ENCODE measurements at places on chromosomes 2 and 18.
A peak's percentile ranks its signal among the peaks of the same experiment; 100 is the strongest.

DNA sequence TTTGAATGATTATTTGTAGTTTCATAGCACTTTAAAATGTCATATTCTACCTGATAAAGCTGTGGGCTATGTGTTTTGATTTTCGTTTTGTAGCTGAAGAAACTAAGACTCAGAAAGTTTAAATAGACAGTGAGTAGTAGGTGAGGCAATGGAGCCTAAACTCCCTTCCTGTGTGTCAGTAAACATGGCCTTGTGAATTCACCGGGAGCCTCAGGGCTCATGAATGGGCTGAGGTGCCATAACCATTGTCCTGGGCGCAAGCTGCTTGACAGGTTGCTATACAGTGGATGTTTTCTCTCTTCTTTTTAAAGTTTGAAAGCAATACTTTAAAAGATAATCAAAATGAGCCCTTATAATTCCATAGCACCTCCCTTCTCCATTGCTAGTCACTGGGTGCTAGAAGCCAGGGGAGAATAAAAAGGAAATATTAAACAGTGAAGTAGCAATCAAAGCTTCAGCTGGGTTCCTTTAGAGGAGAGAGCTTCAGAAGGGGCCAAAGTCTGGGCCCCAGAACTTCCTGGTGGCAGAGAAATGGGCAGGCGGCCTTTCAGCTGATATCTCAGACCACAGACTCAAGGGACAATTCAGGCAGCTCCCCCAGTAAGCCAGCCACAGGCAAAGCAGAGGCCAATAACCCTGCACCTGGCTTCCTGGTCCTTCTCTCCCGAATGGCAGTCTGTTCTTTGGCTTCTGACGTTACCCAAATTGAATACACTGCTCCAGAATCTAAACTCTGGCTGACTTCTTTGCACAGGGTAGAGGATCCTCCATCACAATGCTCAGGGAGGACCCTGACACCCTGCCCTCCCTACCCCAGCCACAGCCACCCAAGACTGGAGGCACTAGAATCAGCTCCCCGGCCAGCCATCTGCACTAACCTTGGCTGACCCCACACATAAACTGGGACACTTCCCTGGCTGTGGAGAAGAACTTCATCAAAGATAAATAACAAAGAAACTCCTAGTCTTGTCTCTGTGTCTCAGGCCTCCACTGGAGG is 51.8 kb upstream of the NPAS2 start:
- no peak for DNase-seq

- no peak for DNase-seq
Observed at GRCh38 chr18:1825296-1825695, 746.0 kb downstream of the METTL4 start.

DNA sequence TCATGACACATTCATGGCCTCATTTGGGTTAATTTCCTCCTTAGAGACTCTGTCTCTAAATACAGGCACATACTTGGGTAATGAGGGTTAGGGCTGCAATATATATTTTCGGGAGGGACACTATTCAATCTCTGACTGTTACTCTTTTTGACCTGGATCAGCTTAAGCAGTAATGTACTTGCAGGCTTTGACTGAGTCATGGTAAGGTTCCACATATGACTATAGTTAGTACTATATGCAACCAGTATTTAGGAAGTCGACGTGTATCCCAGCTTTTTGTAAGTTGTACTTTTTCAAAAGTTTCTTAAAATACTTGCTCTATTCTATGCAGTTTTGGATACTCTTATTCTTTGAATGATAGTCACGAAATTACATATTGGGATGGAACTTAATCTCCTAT is 37.2 kb upstream of the CDH19 start:
- no peak for DNase-seq

GRCh38 chr2:35741556-35741955 is 614.0 kb upstream of the CRIM1 start:
- DNase-seq, result no peak

DNA sequence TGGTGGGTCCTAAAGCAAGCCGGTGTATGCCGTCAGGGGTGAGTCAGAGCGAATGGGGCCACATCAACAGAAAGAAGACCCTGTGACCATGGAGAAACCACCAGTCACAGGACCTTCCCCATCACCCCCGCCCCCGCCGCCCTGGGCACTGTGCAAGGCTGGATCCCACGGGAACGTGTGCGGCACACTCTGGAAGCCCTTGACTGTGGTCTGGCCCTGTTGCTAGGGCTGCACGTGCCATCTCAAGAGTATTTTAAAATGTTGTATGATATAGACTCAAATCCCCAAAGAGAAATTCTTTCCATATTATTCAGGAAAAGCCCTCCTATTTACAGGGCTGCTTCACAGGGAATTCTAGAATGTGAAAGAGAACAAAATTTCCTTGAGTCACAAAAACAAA is 174.8 kb downstream of the BCL2 start:
- no peak for DNase-seq

- no peak for DNase-seq
Observed at GRCh38 chr18:23718243-23718720, 29.0 kb downstream of the LAMA3 start.

DNA sequence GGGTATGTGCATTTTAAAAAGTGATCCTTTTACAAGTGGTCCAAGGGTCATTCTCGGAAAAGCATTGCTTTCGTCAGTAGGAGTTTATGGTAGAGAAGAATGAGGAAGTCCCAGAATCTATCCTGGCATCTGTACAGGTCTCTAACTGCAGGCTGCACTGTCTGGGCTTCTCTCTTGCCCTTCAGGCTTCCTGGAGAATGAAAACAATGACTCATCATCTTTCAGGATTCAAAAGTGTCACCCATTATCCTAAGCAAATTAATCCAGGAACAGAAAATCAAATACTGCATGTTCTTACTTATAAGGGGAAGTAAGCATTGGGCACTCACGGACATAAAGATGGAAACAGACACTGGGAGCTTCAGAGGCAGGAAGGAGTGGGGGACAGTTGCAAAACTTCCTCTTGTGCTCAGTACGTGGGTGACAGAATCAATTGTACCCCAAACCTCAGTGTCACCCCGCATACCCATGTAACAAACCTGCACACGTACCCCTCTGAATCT is 60.2 kb upstream of the TXNDC2 start:
- no peak for DNase-seq

DNA sequence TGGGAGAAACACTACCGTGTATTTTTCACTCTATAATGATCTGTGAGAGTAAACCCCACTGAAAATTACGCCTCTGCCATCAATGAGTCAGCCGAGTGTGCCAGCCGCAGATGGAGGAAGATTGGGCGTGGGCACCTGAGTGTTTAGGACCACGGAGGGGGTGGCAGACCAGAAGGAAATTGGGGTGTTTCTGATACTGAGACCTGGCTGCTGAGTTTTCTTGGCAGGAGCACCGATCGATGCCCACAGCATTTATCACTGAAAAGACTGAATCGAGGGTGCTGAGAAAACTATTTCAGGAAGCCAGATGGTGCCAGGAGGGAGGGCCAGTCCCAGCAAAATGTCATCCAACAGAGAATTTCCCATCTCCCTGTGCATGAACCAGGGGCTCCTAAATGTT is 91.9 kb upstream of the TPO start:
- no peak for DNase-seq

DNA sequence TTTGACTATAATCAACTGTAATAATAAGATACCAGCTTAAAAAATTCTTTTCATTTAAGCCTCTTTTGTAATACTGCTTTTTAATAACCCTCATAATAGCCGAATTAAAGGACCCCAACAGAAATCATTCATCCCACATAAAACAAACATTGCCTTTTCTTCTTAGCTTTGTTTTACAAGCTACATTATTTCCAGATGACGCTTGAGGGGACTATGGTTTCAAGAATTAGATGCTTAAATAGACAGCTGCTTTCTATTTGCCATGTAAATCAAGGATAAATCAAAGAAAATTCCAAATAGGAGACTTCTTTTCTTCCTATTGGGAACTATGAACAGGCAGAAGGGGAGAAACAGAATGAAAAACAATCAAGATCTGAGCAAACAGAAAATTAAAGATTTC is 200.7 kb upstream of the SMAD7 start:
- DNase-seq, result no peak

- no peak for DNase-seq
Observed at GRCh38 chr2:17643031-17643615, 102.6 kb downstream of the VSNL1 start.

GRCh38 chr18:46484971-46485370 is 172.0 kb downstream of the LOXHD1 start:
- DNase-seq, result no peak

DNA sequence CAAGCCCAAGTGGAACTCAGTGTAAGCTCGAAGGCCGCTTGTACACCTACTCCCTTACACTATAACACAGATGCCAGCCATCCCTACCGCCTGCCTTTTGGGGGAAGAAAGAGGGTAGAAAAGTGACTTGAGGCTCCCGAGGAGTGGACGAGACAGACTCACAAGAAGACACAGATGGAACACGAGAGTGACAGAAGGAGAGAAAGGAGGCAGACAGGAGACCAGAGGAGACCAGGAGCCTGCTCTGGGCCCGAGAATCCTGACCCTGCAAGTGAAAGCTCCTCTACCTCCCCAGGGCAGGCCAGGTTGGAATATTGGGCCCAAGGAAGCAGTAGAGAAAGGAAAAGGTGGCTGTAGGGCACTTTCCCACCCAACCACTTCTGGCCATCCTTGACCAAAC is 23.4 kb upstream of the TNS1 start:
- no peak for DNase-seq

DNA sequence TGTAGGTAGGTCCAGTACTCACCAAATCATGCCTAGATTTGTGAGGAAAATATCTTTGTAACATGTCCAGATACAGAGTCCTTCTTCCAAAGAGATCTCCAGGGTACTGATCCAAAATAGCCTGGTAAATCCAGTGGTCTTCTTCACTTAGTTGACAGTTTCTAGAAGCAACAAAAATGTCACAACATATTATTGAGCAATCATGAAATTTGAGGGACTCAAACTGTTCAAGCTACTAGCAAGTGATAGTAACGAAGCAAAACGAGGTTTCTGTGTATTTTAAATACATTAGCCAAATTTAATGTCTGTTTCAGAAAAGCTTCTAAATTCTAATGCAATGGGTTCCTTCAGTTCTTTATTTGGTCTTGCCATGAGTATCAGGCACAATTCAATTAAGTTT is 142.8 kb downstream of the CCDC148 start:
- no peak for DNase-seq

GRCh38 chr2:175557810-175558377 is 376.4 kb upstream of the ATP5MC3 start:
- no peak for DNase-seq

DNA sequence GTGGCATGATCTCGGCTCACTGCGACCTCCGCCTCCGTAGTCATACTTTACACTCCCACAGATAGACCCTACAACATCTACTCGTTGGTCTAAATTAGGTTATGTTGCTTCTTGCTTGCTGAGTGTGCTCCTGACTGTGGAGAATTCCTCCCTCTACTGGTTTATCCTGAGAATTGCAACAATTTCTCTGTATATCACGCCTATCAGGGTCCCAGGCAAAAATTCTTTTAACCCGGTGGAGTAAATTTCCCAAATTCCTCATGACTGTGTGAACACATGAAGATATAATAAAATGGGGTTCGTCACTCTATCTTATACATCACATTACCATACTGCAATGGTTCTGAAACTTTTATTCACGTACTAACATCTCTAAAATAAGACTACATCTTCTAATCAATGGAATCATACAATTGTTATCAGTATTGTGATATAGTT is 156.7 kb downstream of the EVA1A start:
- no peak for DNase-seq

GRCh38 chr2:171436307-171436706 is 2.3 kb downstream of the DCAF17 start:
- no peak for DNase-seq

GRCh38 chr18:70219688-70220087 is 14.2 kb upstream of the RTTN start:
- no peak for DNase-seq

DNA sequence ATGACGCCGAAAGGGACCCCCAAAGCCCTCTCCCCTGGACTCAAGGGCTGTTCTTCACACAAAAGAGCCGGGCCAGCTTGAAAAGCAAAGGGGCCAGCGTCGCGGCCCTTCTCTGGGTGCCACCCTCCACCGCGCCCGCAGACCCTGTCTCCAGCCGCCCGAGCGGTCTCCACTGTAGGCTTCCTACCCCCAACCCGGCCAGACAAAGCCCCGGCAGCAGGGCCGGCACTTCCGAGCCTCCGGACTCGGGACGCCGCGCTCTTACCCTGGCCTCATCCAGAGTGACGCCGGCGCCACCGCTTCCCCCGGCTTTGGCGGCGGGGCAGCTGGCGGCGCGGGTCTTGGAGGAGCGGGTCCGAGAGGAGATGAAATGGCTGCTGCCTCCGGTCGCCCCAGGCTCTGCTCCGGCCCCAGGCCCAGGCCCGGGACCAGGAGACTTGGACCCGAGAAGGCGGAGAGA is 603 bp downstream of the ATAD2B start:
- DNase-seq, result peak; percentile 4

DNA sequence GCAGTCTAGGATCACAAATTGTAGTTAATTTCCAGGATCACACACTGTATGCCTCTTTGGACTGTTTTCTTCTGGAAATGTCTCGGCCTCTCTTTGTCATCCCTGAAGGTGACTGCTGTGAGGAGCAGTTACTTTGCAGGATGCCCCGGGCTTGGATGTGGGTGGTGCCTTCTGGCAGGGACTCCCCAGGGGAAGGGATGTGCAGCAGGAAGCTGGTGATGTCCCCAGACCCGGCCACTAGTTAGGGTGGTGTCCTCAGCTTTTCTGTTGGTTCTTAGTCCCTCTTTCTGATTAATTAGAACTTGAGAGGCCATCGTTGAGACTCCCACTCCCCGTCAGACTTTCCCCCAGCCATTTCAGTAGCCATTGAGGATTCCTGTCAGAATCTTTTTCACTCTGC is 286.6 kb upstream of the HDAC4 start:
- DNase-seq, result no peak

- no peak for DNase-seq
Observed at GRCh38 chr18:27719680-27720079, 457.2 kb downstream of the CDH2 start.

DNA sequence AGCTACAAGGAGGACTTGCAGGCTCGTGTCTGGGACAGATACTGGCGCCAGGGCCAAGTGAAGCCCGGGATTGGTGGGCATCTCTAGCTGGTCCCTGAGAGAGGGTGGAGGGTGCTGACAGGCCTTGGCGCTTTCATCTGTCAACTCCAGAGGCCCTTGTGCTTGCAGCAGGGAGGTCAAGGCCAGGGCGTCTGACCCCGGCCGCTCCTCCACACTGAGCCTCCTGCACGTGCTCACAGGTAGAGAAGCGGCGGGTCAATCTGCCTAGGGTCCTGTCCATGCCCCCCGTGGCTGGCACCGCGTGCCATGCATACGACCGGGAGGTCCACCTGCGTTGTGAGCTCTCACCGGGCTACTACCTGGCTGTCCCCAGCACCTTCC is 9.5 kb downstream of the CAPN10 start:
- no peak for DNase-seq

DNA sequence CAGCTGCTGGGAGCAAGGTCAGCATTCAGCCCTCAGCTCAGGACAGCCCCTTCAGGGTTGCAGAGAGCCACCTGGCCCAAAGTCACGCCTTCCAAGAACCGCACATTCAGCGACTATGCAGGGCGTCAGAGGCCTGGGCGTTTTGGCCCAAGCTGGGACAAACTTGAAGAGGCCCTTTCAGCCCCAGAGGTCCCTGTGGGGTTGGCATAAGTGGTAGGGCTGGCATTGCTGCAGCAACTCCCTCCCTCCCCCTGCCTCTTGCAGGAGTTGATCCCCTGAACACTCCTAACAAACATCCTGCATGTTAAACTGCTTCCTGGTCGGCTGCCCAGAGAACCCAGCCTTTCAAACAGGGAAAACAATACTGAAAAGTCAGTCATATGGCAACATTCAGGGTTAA is 192.9 kb upstream of the SMAD2 start:
- no peak for DNase-seq

GRCh38 chr2:116411211-116411610 is 1403.3 kb upstream of the DDX18 start:
- DNase-seq, result no peak

GRCh38 chr2:37589298-37589697 is 82.1 kb downstream of the CDC42EP3 start:
- DNase-seq, result no peak
